ENCODE measurements at places on chromosomes 6 and 20.

GRCh38 chr6:41498968-41499599 lies 47.1 kb upstream of the FOXP4 start:
- DNase-seq: no peak

DNA sequence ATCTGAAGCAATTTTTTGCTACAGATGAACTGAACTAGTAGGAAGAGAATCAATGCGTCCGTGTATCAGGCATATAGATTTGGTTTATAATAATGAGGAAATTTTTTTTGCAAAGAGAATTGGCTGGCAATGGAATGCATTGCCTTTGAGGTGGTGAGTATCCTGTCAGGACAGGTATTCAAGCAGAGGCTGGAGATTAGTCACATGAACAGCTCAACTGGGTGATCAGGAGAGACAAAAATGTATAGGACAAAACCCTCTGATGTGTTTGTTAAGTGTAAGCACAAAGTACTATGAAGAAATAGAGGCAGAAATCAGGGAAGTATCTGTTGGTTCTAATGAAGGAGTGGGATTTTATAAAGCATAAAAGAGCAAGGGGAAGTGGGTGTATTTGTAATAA lies 80.5 kb downstream of the ISM1 start:
- DNase-seq: no peak

DNA sequence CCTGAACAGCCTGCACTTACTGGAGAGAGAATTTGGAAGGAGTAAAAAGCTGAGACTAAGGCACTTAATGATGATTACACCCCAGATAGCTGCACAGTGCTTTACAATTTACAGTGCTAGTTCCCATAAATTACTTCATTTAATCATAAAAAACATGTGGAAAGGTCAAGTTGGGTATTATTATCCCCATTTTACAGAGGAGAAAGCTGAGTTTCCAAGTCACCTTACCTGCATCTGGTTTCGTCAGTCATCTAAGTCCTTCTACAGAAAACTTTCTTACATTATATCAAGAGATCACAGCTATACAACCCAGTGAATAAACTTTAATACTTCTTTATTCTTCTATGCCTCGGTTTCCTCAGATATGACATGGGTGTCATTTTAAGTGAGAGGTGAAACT lies 3.3 kb downstream of the PTPRK start:
- no peak for DNase-seq

DNA sequence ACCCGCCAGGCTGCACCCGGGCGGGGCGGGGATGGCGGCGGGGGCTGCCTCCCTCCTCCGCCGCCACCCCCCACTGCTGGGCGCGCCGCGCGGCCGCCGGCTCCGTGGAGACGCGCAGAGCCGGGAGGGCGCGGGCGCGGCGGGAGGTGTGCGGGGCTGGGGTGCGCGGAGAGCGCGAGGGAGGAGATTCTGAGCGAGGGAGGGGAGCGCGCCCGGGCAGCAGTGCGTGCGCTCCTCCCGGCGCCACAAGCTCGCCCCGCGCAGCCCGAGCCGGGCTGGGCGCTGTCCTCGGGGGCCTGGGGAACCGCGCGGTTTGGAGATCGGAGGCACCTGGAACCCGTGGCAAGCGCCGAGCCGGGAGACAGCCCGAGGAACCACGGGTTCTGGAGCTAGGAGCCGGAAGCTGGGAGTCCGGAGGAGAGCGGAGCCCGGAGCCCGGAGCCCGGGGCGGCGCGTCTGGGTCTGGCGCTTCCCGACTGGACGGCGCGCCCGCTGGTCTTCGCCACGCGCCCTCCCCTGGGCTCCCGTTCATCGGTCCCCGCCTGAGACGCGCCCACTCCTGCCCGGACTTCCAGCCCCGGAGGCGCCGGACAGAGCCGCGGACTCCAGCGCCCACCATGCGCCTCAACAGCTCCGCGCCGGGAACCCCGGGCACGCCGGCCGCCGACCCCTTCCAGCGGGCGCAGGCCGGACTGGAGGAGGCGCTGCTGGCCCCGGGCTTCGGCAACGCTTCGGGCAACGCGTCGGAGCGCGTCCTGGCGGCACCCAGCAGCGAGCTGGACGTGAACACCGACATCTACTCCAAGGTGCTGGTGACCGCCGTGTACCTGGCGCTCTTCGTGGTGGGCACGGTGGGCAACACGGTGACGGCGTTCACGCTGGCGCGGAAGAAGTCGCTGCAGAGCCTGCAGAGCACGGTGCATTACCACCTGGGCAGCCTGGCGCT lies at the start of gene NTSR1:
NTSR1 (plus strand) TSS at position 246 of the 946 bp plus-strand sequence; CDS start at position 618, 372 bp downstream.
- DNase-seq: no peak

- DNase-seq: no peak
These were observed 97.3 kb downstream of the INSM1 start for GRCh38 chr20:20465252-20465651.

- DNase-seq: no peak
These were observed 9.0 kb downstream of the MRAP2 start for GRCh38 chr6:84042603-84043002.

GRCh38 chr6:55868771-55869479 lies 6.5 kb downstream of the BMP5 start:
- no peak for DNase-seq

DNA sequence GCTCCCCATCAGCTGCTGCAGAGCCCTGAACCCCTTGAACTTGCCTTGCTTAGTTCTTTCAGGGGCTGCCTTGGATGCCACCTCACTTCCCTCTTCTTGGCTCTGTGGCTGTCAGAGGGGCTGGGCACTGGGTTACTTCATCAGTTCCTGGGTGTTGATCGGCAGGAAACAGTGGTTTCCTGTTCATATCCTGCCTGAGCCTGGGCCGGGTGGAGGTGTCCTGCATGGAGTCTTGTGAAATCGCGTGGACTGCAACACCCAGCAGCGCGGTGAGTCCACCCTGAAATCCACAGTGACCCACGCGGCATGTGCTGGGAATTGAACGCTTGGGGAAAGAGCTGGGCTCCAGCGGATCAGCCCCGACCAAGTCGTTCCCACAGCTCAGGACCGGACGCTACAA lies 97.5 kb downstream of the CDH26 start:
- DNase-seq: no peak

DNA sequence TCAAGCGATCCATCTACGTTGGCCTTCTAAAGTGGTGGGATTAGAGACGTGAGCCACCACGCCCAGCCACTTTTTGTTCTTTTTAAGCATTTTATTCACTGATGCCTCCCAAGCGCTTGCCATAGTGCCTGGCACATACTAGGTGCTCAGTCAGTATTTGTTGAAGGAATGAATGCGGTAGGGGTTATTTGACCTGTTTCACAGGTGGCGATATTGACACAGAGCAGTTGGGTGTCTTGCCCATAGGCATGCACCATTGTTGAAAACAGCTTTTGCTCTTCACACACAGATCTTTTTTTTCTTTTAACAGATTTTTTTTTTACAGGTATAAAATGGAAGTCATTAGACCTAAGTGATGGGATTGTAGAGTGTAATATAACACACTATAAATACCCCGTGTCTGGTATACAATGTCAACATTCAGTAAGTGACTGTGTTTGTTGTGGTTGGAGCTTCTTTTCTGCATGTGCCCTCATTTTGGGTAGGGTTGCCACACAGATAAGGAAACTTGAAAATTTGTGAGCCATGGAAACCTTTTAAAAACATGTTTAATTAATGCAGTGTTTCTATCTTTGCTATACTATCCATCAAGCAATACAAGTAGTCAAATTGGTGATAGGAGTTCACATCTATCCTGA lies 24.8 kb downstream of the RREB1 start:
- DNase-seq: no peak

DNA sequence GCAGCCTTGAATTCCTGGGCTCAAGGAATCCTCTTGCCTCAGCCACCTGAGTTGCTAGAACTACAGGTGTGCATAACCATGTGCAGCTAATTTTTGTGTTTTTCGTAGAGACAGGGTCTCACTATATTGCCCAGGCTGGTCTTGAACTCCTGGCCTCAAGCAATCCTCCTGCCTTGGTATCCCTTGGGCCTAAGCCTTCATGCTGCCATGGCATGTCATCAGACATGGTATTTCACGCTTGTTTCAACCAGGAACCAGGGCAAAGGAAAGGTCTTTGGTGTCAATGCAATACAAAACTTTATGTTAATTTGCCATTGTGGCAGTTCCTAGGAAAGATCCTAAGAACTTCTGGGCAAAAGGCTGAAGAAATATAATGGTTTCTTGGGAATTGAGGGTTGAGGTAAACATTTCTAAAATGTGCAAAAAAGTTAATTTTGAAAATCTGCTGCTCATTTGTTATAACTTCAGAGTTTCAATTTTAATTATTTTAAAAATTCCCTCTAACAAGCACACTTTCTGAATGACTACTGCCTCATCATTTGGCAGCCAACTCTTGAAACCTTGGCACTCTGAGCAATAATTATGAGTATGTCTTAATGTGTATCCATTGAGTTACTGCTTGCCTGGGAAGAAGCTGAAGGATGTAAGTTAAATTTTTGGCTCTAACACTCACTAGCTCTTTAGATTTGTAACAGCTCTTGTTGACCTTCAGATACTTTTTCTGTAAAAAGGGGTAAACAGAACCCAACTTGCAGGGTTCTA lies 154.1 kb downstream of the GJA10 start:
- DNase-seq: no peak

DNA sequence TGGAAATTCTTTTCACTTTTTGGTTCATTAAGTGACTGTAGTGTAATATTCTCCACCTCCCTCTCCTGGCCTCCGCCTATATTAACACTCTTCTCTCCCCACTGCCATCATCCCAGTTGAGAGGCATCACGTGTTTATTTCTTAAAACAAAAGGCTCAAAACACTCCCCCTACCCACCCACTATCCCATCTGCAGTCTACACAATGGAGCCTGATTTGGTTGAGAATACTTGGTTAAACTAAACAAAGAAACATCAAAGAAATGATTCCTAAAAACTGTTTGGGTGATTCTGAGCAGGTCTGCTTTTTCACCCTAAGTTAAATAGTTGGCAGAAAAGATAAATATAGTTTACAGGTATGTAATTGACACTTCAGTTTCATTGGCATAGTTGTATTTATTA lies 5.9 kb downstream of the TFAP2B start:
- no peak for DNase-seq

DNA sequence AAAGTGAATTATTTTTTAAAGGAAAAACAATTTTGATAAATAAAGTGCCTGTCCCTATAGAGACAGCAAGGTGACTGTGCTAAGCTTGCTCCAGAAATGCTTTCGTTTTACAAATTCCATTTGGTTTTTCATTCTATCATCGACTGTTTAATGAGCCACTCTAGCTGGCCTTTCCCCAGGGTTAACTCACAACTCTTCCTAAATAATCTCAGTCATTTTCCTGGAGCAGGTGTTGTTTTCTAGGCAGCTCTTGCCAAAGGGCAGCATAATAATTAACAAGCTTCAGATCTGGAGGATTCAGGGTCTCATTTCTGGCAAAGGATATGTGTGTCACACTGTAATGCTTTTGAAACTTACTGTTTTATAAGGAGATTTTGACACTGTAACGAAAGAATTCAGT lies 184.2 kb downstream of the KHDC1L start:
- DNase-seq: no peak

DNA sequence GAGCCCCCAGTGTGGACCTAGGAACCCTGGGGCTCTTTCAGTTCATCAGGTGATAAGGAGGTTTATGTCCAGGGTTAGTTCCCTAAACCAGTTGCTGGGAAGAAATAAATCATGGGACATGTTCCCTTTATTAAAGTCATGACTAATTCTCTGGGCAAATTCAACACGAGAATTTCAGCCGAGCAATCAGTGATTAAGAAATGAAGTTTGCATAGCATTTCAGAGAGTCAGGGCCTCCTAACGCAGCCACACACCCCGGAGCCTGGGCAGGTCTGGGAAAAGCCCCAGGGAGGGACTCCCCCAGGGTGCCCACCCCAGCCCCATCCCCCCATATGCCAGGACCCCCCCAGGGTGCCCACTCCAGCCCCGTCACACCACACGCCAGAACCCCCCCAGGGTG lies 20.1 kb downstream of the SLCO4A1 start:
- DNase-seq: no peak

- no peak for DNase-seq
These were observed 9.3 kb upstream of the CALHM6 start for GRCh38 chr6:116451916-116452315.

- DNase-seq: no peak
These were observed 79.7 kb downstream of the FIG4 start for GRCh38 chr6:109770779-109771178.

DNA sequence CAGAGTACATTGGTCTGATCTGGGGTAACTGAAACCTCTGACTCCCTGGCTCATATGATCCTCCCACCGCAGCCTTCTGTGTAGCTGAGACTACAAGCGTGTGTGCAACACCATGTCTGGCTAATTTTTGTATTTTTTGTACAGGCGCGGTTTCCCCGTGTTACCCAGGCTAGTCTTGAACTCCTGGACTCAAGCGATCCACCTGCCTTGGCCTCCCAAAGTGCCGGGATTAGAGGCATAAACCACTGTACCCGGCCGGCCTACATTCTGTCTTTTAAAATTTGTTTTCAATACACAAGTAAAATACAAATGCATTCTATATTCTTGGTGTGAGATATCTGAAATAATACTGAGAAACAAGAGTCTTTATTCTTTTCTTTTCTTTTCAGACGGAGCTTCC lies 1.7 kb upstream of the CBFA2T2 start:
- no peak for DNase-seq

DNA sequence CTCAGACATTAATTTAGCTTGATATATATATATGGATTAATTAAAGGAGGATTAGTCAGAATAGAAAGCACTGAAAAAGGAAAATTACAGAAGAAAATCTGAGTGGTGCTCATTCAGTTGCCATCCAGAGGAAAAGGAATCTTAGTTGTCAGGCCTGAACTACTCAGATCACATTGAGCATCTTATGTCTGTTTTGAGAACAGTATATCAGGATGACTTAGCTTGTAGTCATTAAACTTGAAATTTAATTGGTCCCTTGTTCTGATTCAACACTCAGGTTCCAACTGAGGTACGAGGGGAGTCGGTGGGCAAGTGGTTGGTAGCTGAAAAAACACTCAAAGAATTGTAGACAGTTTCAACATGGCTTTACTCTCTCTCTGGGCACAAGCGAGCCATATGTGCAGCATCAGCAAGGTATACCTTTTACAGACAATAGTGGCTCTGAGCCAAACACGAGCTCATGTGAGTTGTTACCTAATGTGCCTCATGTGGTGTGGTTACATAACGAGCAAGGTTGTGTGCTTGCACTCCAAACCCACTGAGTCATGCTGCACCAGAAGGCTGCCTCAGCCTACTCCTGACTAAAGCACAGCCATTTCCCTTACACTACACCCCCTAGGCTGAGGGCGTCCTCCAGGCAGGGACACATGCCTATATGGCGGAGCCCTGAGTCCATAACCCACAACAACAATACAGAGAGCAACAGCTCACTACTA lies 73.0 kb upstream of the HMGN3 start:
- DNase-seq: no peak

DNA sequence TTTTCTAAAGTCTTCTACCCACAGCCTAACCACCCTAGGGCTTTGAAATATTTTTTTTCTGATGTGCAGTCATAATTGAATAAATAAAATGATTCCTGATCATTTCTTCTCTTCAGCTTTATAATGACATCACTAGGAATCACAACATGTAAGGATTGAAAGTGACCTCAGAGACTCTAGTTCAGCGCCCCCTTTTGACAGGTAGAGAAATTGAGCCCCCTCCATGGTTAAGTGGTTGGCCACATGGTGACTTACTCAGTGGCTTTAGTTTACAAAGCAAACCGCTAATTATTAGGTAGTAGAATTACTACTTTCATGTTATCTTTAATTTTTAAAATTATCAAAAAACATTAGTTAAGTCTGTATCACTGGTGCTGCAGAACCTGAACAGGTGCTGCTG lies 13.3 kb upstream of the SLC2A12 start:
- DNase-seq: no peak
